ENCODE measurements at places on chromosomes 11 and 22. TPM values are rescaled to one million over a fixed set of nuclear protein-coding genes. Genes with fewer than 3 reads are reported as not detected.

ISX gene
- not detected for total RNA-seq

SLC29A2 gene
- 38.7 TPM for total RNA-seq

TSGA10IP gene
- 2.7 TPM for total RNA-seq

APLNR gene
- 3.9 TPM for total RNA-seq

DNA sequence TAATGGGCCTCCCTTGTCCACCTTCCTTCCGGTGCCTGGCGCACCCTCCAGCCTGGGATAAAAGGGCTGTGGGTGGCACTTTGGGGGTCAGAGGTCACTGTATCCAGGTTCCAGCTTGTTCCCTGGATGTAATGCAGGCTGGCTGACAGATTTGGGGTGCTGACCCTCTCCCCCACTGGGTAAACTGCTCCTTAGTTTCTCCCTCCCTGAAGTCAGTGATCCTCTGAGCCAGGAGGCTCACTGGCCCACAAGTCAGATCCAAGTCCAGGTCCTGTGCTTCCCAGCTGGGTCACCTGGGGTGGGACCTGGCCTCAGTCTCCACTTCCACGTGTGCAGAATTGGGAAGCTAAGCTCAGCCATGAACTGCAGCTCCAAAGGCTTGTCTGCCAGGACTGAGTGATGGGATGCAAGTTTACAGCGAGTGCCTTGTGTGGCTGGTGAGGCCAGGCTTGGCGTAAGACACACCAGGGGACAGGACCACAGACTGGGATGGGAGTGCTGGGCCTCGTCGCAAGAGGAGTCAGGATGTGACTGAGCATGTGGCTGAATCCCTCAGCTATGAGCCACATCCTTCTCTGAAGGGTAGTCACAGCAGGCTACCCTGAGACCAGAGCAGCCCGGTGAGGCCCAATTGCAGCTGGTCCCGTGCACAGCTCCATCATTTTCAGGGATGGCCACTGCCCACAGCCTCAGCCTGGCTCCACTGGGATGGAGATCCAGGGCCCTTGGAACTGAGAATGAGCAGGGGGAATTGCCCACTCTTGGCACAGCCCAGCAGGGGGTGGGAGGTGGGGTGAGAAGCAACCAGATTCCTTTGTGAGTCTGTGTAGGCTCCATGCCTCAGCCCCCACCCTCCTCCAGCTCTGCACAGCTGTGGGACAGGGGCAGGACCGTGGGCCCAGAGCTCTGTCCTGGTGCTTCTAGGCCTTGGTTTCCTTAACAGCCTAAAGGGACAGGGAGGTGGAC, 7.2 kb downstream of the SHISA8 start:
- DNase-seq: no peak

- no peak for DNase-seq
Measured at GRCh38 chr11:109416601-109417000, 5.4 kb upstream of the C11orf87 start.

DNA sequence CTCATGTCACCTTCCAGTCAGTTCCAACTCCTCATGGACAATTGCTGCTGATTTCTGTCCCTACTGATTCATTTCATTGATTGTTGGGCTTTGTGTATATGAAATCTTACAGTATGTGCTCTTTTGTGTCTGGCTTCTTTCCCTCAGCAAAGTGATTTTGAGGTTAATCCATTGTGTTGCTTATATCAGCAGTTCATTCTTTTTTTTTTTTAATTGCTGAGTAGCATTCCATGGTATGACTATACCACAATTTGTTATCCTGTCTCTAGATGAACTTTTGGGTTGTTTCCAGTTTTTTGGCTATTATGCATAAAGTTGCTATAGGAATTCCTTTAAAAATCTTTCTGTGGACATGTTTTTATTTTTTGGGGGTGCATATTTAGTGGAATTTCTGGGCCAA, 59.9 kb downstream of the NXPE1 start:
- DNase-seq: no peak

DNA sequence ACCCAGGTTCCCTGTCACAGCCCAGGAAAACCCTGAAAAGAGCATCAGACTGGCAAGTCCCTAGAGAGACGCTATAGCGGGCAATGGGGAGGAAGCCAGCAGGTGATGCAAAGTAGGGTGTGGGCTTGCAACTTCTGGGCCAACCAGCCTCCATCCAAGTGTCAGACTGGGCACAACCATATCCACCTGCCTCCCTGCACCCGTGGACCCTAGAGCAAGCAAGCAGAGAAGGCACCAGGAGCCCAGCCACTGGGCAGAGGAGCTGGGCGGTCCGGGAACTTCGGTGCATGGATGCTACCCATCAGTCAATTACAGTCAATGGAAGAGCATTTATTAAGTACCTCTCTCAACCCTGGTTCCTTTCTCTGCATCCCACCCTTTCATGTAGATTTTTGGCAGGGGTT, 2.8 kb downstream of the NECTIN1 start:
- no peak for DNase-seq
